CD4-positive, CD25-positive, alpha-beta regulatory T cell (primary cell): ENCODE measurements at places on chromosomes 13 and 19.

DNA sequence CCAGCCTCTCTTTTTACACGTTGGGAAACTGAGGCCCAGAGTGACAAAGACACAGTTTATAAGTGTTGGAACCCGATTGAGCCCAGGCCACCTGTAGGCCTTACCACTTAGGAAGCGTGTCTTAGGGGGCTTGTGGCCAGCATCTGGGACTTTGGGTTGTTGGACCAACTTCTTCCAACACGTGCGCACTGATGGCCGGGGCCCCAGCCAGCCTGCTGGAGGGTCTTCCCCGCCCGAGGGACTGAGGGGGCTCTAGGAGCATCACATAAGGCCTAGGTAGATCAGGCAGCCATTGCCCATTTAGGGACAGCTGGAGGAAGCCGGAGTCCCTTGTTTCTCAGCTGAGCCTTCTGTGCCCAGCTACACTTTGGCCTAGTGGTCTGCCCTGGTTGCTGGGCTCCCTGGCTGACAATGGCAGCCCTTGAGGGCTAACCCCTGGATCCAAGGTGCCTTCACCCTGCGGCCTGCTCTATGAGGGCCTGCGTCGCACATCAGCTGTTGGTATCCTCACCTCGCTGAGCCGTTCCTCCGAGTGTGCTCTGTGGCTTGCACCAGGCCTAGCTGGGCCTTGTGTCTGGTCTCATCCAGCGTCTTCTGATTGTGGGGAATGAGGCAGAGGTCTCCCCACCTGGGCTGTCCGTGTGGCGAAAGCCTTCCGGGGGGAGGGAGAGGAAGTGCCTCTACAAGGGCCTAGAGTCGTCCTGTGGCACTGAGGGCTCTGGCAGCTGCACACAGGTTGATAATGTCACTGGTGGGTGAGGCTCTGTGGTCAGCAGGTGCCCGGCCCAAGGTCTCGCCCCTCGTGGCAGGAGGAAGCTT lies 1.2 kb downstream of the RAB11B start:
- DNase-seq: no peak

- DNase-seq: no peak
These were observed 144.8 kb downstream of the LIG4 start for GRCh38 chr13:108070491-108070890.

- DNase-seq: no peak
These were observed 541 bp downstream of the ELF1 start for GRCh38 chr13:41018602-41018948.

DNA sequence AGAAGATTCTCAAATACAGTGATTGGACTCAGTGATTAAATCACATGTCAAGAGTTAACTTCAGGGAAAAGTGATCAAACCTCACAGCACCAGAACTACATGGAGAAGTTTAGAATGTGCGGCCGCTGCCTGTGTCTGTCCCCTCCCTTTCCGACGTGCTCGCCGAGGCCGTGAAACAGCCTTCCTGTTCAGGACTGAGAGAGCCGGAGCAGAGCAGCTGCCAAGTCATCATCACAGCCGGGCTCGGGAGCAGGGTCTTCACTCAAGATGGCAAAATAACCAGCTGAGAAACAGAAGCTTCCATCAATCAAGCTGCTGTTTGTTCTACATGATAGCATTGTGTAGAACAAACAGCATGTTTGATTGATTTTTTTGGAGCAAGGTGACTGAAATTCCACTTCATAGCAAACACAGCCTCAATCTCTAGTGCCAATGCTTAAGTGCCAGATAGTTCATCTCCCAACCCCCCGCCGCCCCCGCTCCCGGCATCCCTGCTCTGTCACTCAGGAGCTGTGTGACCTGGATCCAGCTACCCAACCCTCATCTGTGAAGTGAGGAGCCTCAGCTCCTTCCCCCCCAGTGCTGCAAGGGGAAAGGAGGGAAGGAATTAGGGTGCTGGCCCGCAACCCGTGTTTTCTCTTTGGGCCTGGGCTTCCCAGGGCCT lies 70.6 kb downstream of the HSPH1 start:
- DNase-seq: peak; percentile 9

GRCh38 chr19:40596608-40597328 lies 4.4 kb upstream of the LTBP4 start:
- no peak for DNase-seq
